ENCODE measurements at places on chromosomes 11 and 22. TPM values are rescaled to one million over a fixed set of nuclear protein-coding genes. Genes with fewer than 3 reads are reported as not detected.
A peak's percentile ranks its signal among the peaks of the same experiment; 100 is the strongest.

The POTEH gene
- total RNA-seq = not detected

The CECR2 gene
- total RNA-seq = 10.9 TPM

- DNase-seq = no peak
- H3K27ac ChIP-seq = no peak overlapping the region
- H3K27me3 ChIP-seq = no peaks in the 10 kb centered on the region
- no peaks in the 10 kb centered on the region for H3K36me3 ChIP-seq
- no peak overlapping the region for H3K4me3 ChIP-seq
Measured at GRCh38 chr11:2752204-2752770, 52.5 kb upstream of the KCNQ1OT1 start.

The RAB36 gene
- 9.6 TPM for total RNA-seq

The ROBO4 gene
- total RNA-seq = 58.3 TPM

DNA sequence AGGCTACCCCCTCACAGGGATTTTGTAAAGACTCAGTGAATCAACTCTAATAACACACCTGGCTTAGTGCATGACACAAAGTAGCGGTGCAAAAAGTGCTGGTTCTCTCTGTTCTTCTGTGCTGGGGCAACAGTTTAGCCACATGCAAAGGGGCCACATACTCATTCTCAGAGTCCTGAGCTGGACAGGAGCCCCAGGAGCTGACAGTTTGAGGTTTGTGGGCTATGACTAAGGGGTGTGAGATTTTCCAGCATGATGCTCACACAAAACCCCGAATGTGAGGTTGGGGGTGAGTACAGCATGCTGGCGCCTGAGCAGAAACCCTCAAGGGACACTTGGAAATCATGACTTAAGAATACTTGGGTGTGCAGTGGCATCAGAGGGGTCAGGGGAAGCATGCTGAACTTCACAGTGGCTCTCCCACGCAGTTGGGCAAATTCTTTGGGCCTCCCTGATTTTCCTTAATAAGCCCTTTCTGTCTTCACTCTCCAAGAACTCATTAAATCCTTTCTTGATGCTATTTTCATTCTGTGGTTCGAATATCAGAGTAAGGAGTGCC lies 31.0 kb downstream of the TMPRSS5 start:
- H3K27me3 ChIP-seq = no peaks in the 10 kb centered on the region
- H3K36me3 ChIP-seq = no peaks in the 10 kb centered on the region
- no peak overlapping the region for H3K4me3 ChIP-seq
- H3K4me1 ChIP-seq = no peaks in the 10 kb centered on the region
- DNase-seq = no peak

DNA sequence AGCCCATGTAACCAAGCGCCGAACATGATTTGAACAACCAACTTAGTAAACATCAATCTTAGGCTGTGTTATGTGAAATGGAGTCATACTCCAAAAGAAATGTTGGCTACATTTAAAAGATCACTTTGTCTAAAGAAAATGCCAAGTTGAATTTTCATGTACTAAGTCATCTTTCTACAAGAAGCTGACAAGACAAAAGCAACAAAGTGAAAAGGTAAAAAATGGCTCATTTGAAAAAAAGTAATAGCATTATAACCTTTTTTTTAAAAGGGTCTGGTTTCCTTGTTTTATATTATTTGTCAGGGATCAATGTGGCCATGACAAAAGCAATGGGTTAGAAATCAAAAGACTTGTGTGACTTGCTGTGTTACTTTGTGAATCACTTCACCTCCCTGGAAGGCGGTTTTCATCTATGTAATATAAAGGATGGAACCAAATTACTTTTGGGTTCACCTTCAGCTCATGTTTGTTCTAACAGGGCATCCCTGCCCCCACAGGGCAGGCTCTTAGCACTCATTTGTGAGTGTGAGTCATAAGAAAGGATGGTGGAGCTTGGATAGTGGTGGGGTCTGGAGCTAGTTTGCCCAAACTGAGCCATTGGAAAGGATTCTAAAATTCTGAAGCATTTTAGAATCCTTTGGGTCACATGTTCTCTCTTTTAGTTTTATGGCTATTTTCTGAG lies 131.9 kb upstream of the MTMR2 start:
- H3K27me3 ChIP-seq = no peaks in the 10 kb centered on the region
- H3K36me3 ChIP-seq = no peaks in the 10 kb centered on the region
- no peak overlapping the region for H3K27ac ChIP-seq

GRCh38 chr22:20615533-20616450 lies 108.4 kb downstream of the MED15 start:
- no peak for DNase-seq
- H3K27ac ChIP-seq = no peak overlapping the region
- no peaks in the 10 kb centered on the region for H3K27me3 ChIP-seq
- H3K36me3 ChIP-seq = no peaks in the 10 kb centered on the region

The TEAD1 gene
- 51.9 TPM for total RNA-seq

The CSF2RB gene
- 30.1 TPM for total RNA-seq

- no peak for DNase-seq
- peaks cover 3% of the 10 kb centered on the region for H3K4me1 ChIP-seq
- H3K27me3 ChIP-seq = peaks cover 9% of the 10 kb centered on the region
- H3K36me3 ChIP-seq = no peaks in the 10 kb centered on the region
Measured at GRCh38 chr11:64627371-64627770, 36.4 kb downstream of the SLC22A12 start.

The RAG1 gene
- 1.3 TPM for total RNA-seq

DNA sequence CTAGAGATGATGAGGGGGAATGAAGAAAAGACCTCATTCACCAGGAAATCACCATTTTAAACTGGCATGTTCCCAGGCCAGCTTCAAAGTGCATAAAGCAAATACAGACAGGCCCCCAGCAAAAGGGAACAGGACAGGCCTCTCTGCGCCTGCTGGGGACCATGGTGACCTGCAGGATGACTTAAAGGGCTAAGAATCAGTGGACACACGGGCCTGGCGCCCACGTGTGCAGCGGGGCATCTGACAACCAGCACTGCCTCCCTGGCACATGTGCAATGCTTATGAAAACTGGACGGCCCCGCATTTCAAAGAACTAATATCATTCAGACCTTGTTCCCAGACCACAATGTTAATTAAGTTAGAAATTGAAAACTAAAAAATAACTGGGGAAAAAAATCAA lies 35.6 kb downstream of the TBX1 start:
- no peak overlapping the region for H3K27ac ChIP-seq
- DNase-seq = no peak
- no peaks in the 10 kb centered on the region for H3K4me1 ChIP-seq
- H3K27me3 ChIP-seq = no peaks in the 10 kb centered on the region
- H3K36me3 ChIP-seq = no peaks in the 10 kb centered on the region
- H3K4me3 ChIP-seq = no peak overlapping the region

- H3K4me1 ChIP-seq = peaks cover 91% of the 10 kb centered on the region
- H3K4me3 ChIP-seq = no peak overlapping the region
- no peaks in the 10 kb centered on the region for H3K36me3 ChIP-seq
- DNase-seq = no peak
- peak overlapping the region; percentile 11 for H3K27ac ChIP-seq
- no peaks in the 10 kb centered on the region for H3K27me3 ChIP-seq
Measured at GRCh38 chr11:68328374-68329091, 16.1 kb downstream of the LRP5 start.

DNA sequence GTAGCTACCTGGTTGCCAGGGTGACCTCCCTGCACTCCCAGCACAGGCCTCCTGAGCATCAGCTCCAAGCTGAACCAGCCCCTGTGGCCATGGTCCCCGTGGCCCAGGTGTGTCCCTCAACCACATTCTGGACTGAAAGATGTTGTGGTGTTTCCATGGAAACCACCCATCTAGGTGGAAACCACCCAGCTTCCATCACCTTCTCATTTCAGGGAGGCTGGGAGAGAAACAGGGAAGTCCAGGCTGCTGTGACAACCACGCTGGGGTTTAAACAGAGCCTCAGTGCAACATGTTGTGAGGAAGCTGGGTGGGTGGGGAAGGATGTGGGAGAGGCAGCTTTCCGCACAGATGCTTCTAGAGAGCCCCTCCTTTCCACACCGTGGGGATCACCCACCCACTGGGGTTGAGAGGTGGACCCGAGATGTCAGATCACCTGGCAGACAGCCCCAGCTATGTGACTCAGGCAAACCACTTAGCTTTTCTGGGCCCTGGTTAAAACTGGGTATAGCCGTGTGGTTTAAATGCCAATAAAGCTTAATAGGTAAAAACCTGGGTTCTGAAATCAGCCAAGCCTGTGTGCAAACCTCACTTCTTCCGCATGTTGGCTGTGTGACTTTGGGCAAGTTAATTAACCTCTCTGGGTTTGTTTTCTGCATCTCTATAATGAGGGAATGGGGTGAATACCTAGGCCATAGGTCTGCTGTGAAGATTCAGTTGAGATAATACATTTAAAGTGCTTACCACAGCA lies 46.4 kb downstream of the CD82 start:
- H3K27ac ChIP-seq = peak overlapping the region; percentile 31
- H3K4me3 ChIP-seq = no peak overlapping the region
- no peaks in the 10 kb centered on the region for H3K27me3 ChIP-seq

GRCh38 chr22:24225951-24226350 lies 18.9 kb downstream of the GGT5 start:
- no peaks in the 10 kb centered on the region for H3K36me3 ChIP-seq
- no peaks in the 10 kb centered on the region for H3K4me1 ChIP-seq
- H3K4me3 ChIP-seq = no peak overlapping the region

The PRG3 gene
- total RNA-seq = not detected

DNA sequence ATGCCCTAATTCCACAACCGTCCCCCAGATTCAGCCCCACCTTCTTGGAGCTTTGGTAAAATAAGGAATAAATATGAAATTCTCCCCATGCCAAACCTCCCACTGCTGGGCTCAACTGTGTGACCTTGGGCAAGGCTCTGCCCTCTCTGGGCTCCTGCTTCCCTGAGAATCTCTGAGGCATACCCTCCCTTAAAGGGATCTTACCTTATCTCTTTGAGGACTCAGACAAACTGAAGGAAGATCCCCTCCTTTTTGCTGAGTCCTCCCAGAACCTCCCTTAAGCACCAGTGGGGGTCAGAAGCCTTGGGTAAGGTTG lies 2.7 kb downstream of the CD248 start:
- H3K27ac ChIP-seq = peak overlapping the region; percentile 88
- peaks cover 5% of the 10 kb centered on the region for H3K27me3 ChIP-seq
- peak overlapping the region; percentile 59 for H3K4me3 ChIP-seq
- H3K36me3 ChIP-seq = no peaks in the 10 kb centered on the region
- DNase-seq = no peak

The IL18 gene
- 48.7 TPM for total RNA-seq

The MPZL3 gene
- total RNA-seq = 12.8 TPM

- peak overlapping the region; percentile 94 for H3K27ac ChIP-seq
- H3K4me1 ChIP-seq = peaks cover 45% of the 10 kb centered on the region
- no peaks in the 10 kb centered on the region for H3K36me3 ChIP-seq
- DNase-seq = no peak
- H3K4me3 ChIP-seq = peak overlapping the region; percentile 76
- no peaks in the 10 kb centered on the region for H3K27me3 ChIP-seq
Measured at GRCh38 chr11:10930224-10930971, 72.5 kb upstream of the ZBED5 start.

- H3K4me3 ChIP-seq = no peak overlapping the region
- no peaks in the 10 kb centered on the region for H3K4me1 ChIP-seq
- H3K27me3 ChIP-seq = no peaks in the 10 kb centered on the region
Measured at GRCh38 chr22:21688706-21689381, 23.0 kb downstream of the PPIL2 start.

Measured in lower lobe of right lung (tissue), 2 donors.